ENCODE measurements at places on chromosomes 5 and 9.

DNA sequence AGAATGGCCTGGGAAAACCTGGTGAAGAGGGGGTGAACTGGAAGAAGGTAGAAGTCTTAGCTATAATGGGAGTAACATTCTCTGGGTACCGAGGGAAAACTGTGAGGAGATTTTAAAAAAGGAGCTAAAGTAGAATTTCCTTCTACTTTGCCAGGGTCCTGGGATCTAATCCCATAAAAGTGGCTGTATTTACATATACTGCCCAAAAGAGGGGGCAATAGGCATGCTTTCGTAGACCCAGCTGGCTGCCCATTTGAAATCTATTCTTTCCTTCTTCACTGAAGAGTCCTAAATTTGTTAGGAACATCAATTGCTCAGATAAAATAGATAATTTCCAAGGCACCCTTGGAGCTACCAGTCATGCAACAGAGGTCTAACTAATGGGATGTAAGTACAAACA is 159.2 kb downstream of the CDC42SE2 start:
- no peak for DNase-seq

DNA sequence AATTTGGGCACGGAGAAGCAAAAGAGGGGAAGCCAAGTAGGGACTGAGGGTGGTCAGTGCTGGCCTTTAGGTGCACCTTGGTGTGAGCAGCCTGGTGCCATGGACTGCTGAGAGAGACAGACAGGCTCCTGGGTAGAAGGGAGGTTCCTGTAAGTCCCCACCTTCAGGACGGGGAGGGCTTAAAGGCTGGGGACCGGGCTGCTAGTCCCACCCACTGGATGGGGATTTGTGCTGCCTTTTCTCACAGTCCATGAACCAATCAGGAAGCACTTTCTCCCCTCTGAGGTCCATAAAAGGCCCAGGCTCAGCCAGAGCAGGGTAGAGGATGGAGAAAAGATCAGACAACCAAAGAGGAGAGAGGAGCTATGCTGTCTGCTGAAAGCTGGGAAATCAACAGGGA is 15.2 kb downstream of the CDC25C start:
- no peak for DNase-seq

DNA sequence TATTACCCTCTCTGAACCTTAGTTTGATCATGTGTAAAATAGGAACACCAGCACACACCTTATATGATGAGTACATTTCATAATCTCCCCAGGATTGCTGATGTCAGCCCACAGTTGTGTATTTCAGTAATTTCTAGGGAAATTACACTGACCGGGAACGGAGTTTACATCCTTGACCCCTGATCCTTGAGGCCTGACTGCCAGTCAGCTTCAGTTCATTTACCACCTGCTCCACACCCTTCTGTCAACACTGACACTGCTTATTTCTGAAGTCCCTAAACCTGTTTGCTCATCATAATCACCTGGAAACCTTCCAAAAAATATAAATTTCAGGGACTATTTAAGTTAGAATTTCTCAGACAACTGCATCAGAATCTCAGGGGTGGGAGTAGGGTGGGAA is 55.3 kb downstream of the ZNF622 start:
- DNase-seq: no peak

- no peak for DNase-seq
These were observed 1717.1 kb downstream of the EFNA5 start for GRCh38 chr5:105953616-105954015.

Measured in NCI-H526 treated with DMSO at 0.1 percent for 48 hours (cell line).